ENCODE measurements at places on chromosomes 4 and X. TPM values are rescaled to one million over a fixed set of nuclear protein-coding genes. Genes with fewer than 3 reads are reported as not detected.

ZNF732 gene
- 0.03 TPM for polyA plus RNA-seq

SHISA3 gene
- polyA plus RNA-seq: 0.35 TPM

NOA1 gene
- 15.9 TPM for polyA plus RNA-seq

BCORL1 gene
- polyA plus RNA-seq: 4.3 TPM

CXorf66 gene
- not detected for polyA plus RNA-seq

ASB9 gene
- polyA plus RNA-seq: 0.69 TPM

DNA sequence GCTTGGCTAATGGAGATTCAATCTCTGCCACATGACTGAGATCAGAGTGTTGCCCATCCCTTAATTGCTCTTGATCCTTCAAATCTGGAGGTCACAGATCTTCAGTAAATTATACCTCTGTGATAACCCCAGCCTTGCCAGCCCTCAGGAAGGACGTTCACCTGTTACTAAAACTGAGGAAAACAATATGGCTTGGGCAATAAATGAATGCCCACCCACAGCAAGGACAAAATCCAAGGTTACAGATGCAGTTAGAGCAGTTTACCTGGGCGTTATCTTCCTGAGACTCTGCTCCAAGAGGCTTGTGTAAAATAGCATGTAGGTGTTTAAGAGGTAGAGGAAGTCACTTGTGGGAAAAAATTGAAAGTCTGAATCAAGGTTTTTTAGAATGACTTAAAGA lies 69.3 kb upstream of the MAOA start:
- DNase-seq: no peak

- peak; percentile 38 for DNase-seq
Measured at GRCh38 chr4:3257556-3258482, 8.9 kb downstream of the MSANTD1 start.

- no peak for DNase-seq
Measured at GRCh38 chr4:132593717-132594400, 555.2 kb upstream of the PCDH10 start.

- DNase-seq: no peak
Measured at GRCh38 chrX:153496590-153496959, 1.8 kb downstream of the BGN start.

- no peak for DNase-seq
Measured at GRCh38 chr4:32119907-32120306, 1399.7 kb downstream of the PCDH7 start.

DNA sequence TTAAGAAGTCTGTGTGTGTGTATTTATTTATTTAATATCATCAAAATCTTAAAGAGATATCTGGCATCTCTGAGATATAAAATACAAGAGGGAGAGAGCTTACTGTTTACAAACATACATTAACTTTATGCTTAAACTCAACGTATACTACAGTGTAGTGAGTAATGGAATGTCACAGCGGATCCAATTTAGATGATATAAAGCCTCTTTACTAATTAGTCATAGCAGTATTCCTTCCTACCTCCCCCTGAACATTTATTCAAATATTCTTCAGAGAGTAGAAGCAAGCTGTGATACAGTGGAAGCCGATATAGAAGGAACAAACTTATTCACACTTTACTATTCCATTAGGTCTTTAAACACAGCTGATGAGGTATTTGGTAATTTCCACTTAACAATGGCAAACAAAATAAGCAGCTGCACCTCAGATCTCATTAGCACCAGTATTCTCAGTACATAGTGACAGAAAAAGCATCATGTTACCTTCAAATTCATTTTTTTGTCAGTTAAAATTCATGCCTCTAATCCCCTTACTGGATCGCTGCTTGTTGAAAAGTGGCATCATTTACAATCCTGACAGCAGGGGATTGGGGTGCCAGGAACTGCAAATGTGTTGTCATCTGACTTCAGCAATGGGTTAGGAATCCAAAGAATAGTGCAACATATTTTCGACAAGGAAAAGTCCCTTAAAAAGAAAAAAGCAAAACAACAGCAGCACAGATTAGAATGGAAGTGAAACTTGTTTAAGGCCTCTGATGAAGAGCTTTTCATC lies 658.7 kb upstream of the EPHA5 start:
- no peak for DNase-seq

GRCh38 chrX:11254417-11255109 lies 38.6 kb upstream of the AMELX start:
- no peak for DNase-seq

DNA sequence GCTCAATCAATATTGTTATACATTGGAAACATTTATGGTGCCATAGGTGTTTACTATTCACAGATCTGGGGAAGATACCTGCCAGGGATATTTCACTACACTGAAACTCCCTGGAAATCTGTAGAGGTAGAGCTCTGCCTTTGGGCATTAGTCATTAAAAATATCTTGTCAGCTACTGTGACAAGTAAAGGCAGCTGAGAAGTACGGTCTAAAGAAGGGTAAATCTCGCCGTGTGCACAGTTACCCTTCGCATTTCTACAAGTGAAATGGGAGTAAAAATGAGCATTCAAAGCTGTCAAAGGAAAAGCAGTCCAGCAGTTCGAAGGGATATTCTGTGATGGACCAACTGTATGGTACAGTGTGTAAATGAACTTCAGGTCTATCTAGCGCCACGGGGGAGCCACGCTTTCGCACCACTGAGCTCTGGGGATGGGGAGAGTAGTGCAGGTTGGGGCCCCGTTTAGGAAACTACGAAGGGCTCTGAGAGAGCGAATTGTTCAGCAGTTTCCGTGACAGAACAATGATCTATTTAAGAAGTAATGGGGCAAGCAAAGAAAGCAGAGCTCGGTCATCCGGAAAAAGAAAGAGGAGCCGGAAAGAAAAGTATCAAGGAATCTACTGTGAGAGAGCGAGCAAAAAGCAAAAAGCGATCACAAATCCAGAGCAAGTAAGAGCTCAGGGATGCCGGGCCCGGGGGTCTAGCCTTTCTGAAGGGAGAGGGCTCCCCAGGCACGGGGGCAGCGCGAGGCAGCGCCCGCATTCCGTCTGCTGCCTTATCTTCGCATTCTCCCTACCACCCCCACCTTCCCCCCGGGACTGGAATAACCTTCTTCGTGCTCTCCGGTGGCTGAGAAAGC lies 646 bp downstream of the TIGD4 start:
- no peak for DNase-seq

GRCh38 chr4:139210486-139210885 lies 33.5 kb upstream of the ELF2 start:
- no peak for DNase-seq

Data from psoas muscle (tissue), 8 donors.